ENCODE measurements at places on chromosomes 4 and X.

DNA sequence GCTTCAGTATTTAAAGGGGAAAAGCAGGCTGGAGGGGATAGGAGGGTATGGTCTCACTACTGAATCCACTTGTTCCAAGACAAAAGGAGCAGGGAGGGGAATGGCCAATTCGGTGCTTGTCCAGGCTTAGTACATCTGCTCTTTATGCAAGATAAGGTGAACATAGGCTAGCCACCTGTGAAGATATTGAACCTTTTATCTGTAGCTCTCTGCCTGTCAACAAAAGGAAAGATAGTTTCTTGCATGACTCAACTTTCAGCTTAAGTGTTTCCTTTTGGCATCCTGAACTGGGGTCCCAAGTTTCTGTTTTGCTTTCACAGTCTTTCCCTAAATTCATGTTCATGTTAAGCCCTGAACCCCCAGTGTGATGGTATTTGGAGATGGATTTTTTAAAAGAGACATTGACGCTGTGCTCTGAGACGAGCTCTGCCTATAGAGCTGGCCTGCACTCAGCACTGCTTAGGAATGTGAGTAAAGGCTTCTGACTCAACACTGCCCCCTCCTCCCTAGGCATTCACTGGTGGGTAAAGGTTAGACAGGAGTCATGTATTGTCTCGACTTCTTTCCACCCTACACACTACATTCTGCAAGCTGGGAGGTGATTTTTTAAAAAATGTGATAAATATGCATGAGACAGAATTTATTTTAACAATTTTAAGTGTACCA, 28.2 kb downstream of the FAM149A start:
- DNase-seq = no peak

GRCh38 chrX:108601276-108601675, 135.1 kb downstream of the IRS4 start:
- DNase-seq = no peak

DNA sequence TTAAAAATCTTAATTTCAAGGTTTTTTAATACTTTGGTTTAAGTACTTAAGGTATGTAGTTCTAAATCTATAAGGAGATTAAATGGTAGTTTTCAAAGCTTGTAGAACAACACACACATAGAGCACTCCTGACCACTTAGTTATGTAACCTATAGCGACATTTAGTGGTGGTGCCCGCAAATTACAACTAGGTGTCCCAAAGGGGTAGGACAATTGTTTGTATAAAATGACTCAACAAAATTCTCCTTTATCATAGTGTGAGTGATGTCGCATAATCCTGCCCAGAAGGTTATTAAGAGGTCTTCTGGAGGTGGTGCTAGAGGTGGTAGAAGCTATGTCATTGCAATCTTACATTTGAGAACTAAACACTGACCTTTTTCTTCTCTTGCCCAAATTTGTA, 373.0 kb upstream of the RASGEF1B start:
- peak; percentile 52 for DNase-seq

DNA sequence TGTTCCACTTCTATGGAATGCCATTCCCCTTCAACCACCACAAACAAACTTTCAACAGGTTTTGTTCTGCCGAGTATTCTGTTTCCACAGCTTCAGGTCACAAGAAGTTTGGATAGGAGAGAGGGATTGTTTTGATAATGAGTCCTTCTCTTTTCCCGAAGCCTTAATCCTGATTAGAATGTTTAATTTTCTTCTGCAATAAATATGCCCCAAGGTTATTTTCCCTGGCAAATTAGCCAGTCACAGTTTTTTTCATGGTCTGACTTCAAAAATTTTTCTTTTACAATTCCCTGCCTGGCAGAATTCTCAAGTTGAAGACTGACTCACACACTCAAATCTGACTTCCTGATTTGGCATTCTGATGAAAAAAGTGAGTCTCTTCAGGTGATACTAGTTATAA, 33.1 kb upstream of the EDNRA start:
- DNase-seq = no peak

DNA sequence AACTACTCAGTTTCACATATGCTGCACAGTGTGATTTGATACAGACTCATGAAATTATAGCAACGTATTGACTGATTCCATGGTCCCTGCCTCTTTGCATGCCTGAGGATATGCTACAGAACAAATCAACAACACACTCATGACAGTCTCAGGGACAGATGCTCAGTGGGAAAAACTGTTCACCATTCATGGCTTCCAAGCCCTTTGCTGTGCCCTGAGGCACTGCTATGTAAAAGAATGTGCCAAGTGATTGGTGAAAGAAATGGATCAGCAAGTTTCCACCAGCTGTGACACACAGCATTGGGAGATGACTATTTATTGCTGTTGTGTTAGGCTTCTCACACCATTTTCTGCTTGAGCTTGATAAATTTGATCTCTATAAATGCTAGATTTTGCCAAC, 825.6 kb upstream of the INTU start:
- no peak for DNase-seq

DNA sequence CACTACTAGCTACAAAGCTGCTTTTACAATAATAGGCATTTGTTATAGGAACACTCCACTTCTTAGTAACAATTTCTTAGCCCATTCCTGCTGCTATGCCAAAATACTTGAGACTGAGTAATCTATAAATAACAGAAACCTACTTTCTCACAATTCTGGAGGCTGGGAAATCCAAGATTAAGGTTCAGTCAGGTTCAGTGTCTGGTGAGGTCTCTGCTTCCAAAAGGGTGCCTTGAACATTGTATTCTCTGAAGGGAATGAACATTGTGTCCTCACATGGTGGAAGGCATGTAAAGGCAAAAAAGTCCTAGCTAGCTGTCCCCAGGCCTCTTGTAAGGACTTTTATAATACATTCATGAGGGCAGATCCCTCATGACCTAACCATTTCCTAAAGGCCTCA, 7.0 kb downstream of the SLC9B1 start:
- no peak for DNase-seq

DNA sequence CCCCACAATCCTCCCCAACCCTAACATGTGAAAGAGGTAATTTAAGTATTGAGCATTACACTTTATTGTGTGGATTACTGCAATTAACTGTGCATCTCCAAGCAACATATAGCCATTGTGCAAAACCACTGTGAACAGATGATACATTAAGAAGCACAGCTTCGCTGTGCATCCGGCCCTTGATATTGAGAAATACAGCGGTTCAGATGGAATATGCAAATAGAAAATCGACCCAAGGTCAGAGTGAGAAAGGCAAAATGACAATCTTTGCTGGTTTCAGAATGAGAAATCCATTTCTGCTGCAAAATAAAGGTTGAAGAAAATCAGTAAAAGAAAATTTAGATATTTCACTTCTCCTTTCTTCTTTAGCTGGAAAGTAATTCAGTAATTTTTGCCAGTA, 805.9 kb upstream of the GRID2 start:
- DNase-seq = no peak

DNA sequence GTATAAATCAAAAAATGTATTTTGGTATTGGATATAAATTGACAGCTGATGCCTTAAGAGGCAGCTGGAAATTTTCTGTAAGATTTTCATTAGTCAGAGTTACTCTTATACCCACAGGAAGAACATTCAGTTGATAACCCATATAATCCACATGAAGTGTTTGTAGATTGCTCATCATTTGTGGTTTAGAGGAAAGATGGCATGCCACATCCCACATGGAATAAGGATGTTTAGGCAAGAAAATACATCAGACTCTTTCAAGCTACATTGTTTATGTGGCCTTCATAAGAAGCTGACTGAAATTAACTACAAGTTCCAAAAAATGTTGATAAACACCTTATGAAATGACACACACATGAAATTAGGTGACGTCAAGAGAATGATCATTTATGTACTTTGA, 56.6 kb downstream of the AREG start:
- no peak for DNase-seq

GRCh38 chr4:40949358-40950100, 199.8 kb downstream of the NSUN7 start:
- no peak for DNase-seq

DNA sequence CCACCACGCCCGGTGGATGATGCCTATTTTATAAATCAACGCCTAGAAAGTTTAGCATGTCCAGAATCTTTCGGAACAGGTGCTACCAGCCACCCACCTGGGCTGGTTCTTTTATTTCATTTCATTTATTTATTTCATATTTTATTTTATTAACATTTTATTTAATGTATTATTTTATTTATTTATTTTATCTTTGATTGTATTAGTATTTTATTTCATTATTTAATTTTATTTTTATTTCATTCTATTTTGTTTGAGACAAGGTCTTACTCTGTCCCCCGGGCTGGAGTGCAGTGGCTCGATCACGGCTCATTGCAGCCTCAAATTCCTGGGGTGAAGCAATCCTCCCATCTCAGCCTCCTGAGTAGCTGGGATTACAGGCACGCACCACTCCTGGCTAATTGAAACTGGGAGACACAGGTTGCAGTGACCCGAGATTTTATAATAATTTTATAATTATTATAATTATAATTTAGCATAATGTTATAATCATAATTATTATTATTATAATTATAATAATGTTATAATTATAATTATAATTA, 187.2 kb downstream of the SHOX start:
- no peak for DNase-seq

DNA sequence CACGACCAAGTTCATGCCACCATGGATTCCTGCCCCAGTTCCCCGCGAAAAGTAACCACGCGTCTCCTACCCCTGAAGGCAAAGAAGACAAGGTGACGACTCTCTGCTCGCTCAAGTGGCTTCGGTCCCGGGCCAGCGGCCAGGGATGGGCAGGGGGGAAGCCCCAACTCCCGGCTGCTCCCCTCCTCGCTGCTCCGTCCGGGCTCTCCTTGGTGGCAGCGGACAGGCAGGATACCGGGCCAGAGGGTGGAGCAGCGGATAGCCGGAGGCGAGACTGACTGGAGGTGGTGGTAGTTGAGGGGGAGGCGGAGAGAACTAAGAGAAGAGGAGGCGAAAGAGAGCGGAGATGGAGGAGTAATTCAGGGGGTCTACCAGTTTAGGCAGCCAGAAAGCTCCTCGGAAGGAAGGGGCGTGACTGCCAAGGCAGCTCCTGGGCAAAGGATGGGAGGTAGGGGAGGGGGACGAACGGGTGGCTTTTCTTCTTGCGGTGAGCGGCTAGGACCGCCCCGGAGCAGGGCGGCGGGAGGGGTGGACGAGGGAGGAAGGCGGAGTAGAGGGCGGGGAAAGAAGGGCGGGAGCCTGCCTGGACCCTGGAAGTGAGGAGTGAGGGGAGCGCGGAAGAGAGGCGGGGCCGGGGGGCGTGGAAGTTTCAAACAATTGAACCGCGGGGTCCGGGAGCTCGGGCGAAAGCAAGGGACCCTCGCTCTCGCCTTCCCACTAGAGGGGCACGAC, at the start of gene AMOT:
Gene AMOT (minus strand): TSS at position 450 of the 732 bp plus-strand sequence. CDS start 17,705 bp downstream, outside the sequence.
- DNase-seq = peak; percentile 34

- no peak for DNase-seq
Observed at GRCh38 chrX:10618961-10619360, 1.4 kb downstream of the MID1 start.

DNA sequence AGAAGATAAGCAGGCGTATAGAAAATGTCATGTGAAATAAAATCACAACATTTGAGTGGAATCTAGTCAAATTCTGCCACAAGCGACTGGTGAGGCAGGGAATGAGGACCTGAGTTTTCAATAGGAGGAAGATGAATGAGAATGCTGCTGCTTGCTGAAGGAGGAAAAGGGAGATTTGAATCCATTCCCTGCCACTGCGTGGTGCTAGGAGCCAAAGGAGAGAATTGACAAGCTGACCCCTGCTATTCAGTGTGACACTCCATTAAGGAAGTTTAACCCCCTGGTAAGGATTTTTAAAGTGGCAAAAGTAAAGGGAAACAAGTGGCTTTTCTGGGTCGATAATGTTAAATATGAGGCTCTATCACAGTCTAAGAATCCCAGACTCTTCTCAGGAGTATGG, 314.0 kb downstream of the NAF1 start:
- no peak for DNase-seq

- no peak for DNase-seq
Observed at GRCh38 chrX:22345884-22346283, 73.2 kb downstream of the CBLL2 start.

Measured in stimulated activated CD8-positive, alpha-beta memory T cell treated with anti-CD3 and anti-CD28 coated beads, Interleukin-4, amount 100 ng/mL, for 1 hour (primary cell).